Amygdala (tissue), 56 donors: ENCODE measurements at places on chromosomes 13 and 19.
A peak's percentile ranks its signal among the peaks of the same experiment; 100 is the strongest.

DNA sequence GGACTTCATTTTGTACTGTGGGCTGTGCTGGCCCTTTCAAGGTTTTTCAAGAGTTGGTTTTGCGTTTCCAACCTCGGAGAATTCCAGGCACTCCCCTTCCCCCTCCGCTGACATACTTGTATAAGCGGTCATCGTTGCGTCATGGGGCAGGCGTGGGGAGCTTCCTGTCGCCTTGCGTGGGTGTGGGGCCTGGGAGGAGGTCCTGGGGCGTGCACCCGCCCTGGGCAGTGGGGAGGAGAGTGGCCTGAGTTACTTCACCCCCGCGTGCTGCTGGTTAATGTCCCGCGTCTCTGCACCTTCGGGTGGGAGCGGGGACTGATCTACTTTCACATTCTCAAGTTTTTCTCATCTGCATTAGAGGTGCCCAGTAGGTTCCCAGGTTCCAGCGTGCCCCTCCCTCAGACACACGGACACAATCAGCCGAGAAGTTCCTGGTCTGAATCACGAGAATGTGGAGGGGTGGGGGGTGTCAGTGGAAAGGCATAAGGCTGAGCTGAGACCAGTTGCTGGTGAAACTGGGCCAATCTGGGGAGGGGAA, 4.1 kb downstream of the IER2 start:
- DNase-seq: no peak

GRCh38 chr13:65909501-65909900, 1320.6 kb downstream of the PCDH9 start:
- DNase-seq: no peak

DNA sequence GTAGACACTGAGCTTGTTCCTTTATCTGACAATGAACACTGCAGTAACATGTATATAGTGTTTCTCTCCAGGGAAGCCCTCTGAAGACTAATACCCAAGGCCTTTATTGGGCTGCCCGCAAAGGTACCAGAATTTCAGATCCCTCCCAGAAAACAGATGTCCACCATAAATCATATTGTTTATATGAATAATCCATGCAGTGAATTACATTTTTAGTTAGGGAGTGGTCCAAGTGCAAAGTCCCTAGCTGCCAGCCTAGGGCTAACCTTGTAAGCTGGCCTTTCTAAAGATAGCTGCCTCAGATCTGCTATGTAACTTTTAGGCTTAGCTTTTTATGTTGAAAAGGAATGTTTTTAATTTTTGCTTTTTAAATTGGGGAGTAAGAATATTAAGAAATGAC, 44.7 kb downstream of the TDRD3 start:
- no peak for DNase-seq

DNA sequence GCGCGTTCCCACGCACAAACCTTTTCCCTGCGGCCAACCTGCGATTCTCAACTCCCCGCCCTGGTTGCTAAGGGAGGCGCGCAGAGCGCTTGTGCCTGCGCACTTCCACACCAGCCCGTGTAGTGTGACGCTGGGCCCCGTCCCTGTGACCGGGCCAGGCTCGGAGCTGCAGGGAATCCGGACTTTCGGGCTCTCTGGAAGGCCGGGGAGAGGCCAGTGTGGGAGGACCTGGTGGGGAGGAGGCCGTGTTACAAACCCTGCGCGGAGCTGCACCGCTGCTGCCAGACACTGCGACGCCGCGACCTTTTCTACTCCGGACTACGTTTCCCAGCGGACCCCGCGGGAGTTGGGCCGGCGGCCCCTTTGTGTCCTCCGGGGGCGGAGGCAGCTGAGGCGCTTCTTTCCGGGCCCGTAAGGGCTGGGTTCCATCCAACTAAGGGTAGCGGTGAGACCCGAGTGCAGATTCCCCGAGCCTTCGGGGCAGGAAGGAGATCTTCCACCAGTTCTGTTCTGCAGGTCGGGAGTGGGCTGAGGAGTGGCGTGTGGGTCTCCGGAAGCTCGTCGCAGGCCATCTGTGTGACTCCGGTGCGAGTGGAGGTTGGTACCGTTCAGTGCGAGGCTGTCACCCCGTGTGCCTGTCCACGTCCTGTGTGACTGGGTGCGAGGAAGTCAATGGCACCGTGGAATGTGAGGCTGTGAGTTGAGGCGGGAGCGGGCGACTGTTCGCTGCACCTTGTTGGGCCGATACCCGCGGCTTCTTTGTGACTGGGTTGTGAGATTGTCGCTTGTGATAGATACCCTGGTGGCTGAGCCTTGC, at the start of gene ZNF570:
Gene ZNF570 (plus strand): TSS at position 396 of the 817 bp plus-strand sequence. CDS start 999 bp downstream, outside the sequence.
- peak; percentile 71 for DNase-seq

DNA sequence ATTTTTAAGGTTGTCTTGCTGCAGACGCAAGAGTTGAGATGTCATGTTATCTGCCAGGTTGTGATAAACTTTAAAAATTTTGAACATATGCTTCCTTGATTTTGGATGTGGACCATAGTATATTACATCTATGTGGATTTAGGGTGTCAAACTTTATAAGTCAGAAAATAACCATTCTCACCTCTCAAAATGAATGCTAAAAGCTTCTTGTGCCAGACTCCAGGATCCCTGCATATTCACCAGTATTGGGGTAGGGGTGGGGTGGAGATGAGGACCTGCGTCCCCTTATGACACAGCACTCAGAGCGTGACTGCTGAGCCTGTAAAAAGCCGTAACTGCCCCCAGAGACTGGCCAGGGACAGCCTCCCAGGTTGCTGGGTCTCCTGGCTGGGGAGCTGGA, 524.4 kb downstream of the LMO7 start:
- DNase-seq: no peak

- no peak for DNase-seq
These were observed at the start of gene STXBP2 for GRCh38 chr19:7636691-7637373. Gene STXBP2, plus strand, starts transcription at chr19:7637110. Its CDS starts 40 bp downstream, at chr19:7637150.

- DNase-seq: no peak
These were observed 286.7 kb upstream of the SLITRK6 start for GRCh38 chr13:86085890-86086289.

DNA sequence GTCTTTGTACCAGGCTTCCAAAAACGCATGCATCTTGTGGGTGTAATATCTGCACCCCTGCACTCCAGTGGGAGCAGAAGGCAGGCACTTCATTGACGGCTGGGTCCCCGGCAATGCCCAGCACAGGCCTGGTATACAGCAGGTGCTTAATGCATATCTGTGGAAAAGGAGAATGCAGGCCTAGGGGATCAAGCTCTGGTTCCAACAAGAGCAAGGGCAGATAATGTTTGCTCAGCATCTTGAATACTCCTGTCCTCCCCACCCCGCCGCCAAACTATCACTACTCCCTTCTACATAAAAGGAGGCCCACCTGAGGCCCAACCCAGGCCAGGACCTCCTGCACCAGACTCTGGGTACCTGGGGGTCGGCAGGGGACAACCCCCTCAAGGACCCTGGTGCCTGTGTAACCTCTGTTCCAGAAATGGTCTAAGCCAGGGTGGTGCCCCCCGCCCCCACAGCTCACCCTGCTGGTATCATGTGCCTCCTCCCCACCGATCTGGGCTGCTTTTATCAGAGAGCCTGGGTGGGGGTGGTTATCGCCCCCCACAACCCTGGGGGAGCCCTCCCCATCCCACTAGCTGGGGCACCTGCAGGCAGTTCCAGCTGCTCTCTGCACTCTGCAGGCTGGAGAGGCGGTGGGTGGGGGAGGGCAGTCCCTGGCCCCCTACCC, 4.8 kb downstream of the KLF16 start:
- DNase-seq: no peak

DNA sequence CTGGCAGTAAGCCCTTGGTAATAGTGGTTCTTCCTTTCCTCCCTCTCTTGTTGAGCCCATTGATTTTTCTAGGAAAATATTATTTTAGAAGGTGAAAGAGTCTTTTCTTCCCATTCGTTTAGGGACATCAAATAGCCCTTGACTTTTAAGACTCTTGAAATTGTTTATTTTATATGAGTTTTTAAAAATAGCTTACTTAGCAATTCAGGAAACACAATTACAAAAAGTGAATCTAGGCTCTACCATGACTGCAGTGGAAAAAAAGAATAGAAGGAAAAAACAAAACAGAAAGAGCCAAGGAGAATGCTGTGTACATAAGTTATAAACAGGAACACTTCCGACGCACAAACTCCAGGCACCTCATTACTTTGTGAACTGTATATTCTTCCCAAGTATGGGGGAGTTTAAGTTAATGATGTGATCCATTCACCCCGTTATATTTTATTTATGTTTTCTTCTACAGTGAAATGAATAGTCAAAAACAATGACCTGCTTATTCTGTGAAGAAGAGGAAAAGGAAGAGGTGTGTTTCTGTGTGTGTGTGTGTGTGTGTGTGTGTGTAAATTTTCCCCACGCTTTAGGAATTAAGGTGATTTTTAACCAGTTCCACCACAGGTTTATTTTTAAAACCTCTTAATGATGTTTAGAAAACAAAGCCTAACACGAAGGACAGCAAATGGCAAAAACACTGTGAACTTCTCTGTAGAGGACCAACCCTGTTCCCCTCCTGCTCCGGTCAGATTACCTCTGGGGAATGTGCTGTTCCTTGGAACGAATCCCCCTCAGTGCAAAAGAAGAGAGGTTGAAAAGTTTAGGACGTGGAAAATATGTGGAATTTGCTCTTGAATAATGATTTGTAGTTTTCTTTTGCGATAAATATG, 266.3 kb downstream of the KLF5 start:
- no peak for DNase-seq

DNA sequence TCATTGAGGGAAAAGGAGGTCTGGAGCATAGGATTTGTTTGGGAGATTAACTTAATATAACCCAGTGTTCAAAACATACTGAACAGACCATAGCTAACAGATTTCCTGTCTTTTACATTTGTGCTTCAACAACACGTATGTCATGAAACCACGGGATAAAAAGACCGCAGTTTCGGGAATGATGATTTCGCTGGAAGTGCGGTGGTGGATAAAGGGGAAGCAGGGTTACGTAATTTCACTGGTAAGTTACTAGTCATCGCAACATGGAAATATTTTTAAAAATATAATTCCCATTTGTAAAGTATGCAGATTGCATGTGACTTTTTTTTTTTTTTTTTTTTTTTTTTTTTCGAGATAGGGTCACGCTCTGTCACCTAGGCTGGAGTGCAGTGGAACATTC, 237.4 kb downstream of the LMO7 start:
- DNase-seq: no peak

DNA sequence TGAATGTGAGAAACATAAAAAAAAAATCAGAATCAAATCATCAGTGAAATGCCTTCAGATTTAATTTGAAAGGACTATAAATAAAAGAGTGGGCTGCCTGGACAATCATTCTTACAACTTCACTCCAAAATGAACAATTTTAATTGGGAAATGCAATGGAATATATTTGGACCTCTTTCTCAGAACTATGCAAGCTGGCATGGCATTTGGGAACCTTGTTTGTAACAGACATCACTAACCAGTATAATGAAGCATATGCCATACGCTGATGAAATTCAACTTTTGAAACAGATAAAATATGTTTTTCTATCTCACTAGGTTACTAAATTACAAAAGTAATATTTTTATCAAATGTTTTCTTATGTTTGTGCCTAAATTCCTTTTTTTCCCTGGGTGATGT, 64.2 kb upstream of the FAM216B start:
- DNase-seq: no peak

DNA sequence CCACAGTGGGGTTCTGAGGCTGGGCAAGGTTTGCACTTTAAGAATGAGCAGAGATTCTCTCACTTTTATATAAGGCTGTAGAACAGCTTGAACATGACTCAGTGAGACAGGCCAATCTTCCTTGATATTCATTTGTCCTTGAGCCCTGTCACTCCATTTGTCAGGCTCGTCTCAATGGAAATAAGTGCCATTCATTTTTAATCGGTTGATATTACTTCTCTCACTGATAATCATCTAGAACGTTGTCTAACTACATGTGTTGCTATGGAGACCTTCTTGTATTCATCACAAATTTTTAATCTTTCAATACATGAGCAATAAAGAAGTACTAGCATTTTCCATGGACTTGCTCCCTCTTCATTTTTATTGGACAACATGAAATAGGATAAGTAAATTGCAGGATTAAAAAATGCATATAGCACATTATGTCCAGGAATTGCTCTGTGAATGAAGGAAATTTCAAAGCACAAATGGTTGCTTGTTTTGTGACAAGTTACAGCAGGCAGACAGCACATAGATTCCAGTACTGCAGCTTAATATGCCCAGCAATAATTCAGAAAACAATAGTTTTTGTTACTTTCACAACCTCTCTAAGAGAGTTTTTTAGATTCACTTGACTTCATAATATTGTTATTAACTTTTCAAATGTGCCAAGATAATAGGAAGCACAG, 1178.4 kb upstream of the ATXN8OS start:
- no peak for DNase-seq

DNA sequence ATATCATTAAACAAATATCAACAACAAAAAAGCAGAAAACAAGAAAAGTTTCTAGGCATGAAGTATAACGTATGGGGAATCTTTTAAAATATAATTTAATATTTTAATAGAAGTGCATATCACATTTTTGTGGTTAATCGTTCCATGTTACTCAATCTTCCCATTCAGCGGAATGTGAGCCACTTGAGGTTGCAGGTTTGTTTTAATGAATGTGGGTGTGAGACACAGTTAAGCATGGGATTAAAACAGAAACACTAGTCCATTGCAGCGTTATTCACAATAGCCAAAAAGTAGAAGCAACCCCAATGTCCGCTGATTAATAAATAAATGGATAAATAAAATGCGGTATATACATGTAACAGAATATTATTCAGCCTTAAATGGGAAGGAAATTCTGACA, 146.0 kb downstream of the NDFIP2 start:
- no peak for DNase-seq

DNA sequence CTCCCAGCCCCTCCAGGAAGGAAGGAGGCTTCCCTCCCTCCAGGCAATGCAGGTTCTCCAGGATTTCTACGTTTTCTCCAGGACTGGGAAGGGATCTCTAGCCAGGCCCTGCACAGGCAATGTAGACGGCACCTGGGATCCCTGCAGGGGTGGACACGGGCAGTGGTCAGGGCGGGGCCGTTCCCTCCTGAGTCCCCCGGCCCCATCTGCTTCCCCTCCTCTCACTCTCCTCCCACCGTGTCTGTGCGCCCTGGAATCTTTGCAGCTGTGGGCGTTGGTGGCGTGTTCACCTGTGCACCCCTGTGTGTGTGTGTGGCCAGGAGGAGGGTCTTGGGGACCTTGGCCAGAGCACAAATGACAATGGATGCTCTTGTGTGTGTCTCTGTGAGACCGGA, 10.0 kb downstream of the NRTN start:
- no peak for DNase-seq

GRCh38 chr13:110305544-110305943, 1.4 kb downstream of the COL4A1 start:
- no peak for DNase-seq
